GM04503 (cell line): ENCODE measurements at places on chromosomes 13 and 19.

GRCh38 chr19:40947114-40947513 is 44.0 kb upstream of the CYP2B6 start:
- no peak for DNase-seq

GRCh38 chr19:23394511-23394910 is 760 bp downstream of the ZNF91 start:
- no peak for DNase-seq

- DNase-seq: no peak
These were observed 38.1 kb upstream of the RGCC start for GRCh38 chr13:41419206-41419605.

- DNase-seq: no peak
These were observed 36.8 kb downstream of the INSR start for GRCh38 chr19:7257148-7258040.

DNA sequence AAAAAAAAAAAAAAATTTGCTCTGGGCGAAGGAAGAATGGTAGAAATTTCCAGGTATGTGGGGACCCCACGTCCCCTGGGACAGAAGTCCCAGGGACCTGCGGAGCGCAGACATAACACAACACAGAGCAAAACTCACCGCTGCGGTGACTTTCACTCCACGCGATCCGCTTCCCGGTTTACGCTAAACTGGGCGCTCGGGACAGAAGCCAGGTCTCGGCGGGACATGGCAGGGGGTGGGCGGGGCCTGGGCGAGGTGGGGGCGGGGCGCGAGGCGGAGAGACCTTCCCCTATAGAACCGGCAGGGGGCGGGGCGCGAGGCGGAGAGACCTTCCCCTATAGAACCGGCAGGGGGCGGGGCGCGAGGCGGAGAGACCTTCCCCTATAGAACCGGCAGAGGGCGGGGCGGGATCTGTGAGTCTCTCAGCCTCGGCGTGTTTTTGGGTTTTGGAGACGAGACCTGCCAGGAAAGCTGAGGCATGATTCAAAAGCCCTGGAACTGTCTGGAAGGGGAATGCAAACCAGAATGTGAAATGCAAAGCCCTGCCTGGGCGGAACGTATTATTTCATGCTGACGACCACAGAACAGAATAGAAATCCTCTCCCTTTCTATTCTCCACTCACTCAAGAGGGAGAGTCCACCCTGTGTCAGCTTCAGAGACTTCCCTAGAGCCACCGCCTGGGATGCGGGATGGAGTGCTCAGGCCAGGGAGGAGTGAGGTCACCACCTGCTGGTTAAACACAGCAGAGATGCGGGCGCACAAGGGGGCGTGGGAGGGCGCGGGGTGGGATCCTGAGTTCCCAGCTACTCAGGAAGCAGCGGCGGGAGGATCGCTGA is 20.2 kb upstream of the ERVV-1 start:
- peak; percentile 23 for DNase-seq

GRCh38 chr13:112255550-112256120 is 120.5 kb upstream of the SPACA7 start:
- no peak for DNase-seq

DNA sequence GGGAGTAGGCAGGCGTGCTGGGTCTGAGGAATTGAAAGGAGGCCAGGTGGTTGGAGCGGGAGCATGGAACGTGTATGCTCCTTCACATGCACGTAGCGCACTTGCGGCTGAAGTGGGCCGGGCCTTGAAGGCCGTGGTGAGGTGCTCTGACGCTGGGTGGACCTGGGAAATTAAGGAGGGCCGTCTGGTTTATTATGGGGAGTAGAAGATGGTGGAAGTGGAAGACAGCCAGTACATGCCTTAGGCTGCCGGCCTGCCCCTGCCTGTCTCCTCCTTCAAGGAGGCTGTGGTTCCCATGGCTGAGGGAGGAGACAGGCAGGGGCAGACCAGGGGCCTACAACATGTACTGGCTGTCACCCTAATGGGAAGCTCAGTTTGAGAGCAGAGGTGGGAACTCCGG is 23.9 kb downstream of the GATAD2A start:
- DNase-seq: no peak

DNA sequence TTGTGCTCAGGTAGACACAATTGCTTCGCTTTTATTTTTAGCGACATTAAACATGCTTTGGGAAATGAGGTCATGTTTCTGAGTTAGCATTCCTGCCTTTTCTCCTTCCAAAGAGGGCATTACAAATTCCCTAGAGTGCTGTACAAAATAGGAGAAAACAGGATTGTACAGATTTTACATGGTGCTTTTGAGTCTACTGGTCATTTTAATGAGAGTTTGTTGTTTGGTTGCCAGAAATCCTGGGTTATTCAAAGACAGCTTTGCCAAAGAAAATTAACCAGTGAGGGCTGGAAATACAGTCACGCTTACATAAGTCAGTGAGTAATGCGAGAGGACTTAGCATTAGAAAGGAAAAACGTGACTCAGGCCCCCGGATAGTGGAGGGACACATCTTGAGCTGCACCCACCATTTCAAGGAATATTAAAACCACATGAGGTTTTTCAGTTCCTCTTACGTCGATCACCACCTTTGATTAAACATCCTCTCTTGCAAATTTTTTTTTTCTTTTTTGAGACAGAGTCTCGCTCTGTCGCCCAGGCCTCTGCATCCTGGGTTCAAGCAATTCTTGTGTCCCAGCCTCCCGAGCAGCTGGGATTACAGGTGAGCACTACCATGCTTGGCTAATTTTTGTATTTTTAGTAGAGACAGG is 55.4 kb downstream of the SACS start:
- DNase-seq: peak; percentile 100

GRCh38 chr13:22735011-22735995 is 445.5 kb upstream of the SGCG start:
- no peak for DNase-seq

GRCh38 chr19:45424191-45425058 is 708 bp upstream of the ERCC1 start:
- peak; percentile 80 for DNase-seq

DNA sequence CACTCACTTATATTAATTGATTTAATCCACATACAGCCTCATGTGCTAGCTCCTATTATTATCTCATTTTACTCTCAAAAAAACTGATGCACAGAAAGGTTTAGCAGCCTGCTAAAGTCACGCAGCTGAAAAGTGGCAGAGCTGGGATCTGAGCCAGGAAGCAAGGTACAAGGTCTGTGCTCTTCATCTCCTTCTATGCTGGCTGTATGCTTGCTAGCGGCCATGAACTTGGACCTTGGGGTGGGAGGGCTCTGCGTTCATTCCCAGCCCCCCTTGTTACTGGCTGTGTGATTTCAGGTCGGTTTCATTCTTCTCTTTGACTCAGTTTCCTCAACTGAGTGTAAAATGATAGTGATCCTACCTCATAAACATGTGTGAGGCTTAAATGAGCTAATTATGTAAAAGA is 69.8 kb downstream of the ALOX5AP start:
- no peak for DNase-seq

GRCh38 chr19:8831832-8832131 is 322 bp downstream of the ZNF558 start:
- DNase-seq: no peak

- DNase-seq: no peak
These were observed 65.5 kb downstream of the EPSTI1 start for GRCh38 chr13:42926555-42926954.

DNA sequence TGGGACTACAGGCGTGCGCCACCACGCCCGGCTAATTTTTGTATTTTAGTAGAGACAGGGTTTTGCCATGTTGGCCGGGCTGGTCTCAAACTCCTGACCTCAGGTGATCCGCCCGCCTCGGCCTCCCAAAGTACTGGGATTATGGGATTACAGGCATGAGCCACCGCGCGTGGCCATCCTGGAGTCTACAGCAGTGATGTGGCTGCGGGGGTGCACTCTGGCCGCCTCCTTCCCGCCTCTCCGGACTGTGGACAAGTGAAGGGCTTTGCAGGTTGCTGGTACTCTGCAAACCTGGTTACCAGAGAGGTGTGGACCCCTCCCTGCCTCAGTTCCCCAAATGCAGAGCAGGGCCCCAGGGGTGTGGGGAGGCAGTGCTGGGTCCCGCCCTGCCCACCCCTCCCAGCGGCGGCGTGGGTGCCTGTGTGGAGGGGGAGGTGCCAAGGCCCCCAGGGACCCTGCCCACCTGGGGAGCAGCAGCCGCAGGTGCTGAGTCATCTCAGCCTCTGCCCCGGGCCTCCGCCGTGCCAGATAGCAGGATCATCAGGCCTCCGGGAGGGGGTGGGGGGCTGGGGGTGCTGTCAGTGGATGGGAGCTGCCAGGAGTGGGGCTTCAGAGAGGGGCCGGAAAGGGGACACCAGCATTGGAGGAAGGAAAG is 23.1 kb downstream of the ARID3A start:
- DNase-seq: no peak

GRCh38 chr13:39329182-39329639 is 273.8 kb downstream of the LHFPL6 start:
- DNase-seq: no peak

DNA sequence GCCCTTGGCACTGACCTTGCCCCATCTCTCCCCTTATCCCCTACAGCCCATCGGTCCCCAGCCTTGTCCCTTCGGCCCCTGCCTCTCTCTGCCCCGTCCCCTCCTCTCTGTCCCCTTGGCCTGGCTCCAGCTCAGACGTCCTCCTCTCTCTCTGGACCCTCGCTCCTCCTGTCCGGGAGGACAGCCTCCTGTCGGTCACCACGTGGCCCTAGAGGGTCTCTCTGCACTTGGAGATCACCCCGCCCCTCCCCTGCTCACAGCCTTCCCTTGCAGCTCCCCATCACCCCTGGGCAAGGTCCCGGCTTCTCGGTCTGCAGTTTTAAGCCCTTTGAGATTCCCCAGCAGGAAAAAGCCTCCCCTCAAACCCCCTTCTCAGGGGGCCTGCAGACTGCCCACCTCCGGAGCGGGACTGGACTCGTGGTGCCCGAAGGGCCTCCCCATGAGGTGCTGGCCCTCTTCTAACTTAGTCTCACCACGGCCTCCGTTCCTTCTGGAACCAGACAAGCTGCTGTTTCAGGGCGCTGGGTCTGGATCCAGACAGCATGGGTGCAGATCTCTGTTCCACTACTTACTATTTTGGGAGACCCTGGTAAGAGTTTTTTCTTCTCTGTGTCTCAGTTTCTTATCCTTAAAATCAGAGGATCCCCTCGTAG is 3.3 kb upstream of the KLK15 start:
- DNase-seq: no peak

DNA sequence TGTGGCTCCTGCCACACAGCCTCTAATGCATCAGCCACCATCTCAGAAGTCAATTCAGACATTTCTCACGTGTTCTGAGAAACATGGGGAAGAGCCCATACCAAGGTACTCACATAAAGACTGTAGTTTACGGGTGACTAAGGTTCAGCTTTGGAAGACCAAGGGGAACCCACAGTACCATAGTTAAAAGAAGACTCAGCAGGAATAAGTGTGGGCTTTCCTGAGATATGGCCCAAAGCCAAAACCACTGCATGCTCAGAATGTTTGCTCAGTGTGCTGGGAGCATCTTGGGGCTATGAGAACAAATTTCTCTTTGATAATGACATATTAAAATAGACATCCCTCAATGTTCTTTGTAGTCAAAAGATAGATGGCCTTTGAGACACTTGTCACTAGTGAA is 283.8 kb downstream of the DCT start:
- DNase-seq: peak; percentile 61

GRCh38 chr19:13098277-13099072 is 4.2 kb downstream of the LYL1 start:
- DNase-seq: no peak

DNA sequence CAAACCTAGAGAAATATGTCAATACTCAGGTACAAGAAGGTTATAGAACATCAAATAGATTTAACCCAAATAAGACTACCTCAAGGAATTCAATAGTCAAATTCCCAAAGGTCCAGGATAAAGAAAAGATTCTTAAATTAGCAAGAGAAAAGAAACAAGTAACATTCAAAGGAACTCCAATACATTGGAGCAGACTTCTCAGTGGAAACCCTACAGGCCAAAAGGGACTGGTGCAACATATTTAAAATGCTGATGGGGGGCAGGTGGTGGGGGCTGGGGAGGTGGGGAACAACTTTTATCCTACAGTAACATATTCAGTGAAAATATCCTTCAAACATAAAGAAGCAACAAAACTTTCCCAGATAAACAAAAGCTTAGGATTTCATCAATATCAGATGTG is 23.1 kb downstream of the ITGBL1 start:
- DNase-seq: no peak

- DNase-seq: no peak
These were observed 557.2 kb downstream of the KCTD12 start for GRCh38 chr13:76329004-76329403.

DNA sequence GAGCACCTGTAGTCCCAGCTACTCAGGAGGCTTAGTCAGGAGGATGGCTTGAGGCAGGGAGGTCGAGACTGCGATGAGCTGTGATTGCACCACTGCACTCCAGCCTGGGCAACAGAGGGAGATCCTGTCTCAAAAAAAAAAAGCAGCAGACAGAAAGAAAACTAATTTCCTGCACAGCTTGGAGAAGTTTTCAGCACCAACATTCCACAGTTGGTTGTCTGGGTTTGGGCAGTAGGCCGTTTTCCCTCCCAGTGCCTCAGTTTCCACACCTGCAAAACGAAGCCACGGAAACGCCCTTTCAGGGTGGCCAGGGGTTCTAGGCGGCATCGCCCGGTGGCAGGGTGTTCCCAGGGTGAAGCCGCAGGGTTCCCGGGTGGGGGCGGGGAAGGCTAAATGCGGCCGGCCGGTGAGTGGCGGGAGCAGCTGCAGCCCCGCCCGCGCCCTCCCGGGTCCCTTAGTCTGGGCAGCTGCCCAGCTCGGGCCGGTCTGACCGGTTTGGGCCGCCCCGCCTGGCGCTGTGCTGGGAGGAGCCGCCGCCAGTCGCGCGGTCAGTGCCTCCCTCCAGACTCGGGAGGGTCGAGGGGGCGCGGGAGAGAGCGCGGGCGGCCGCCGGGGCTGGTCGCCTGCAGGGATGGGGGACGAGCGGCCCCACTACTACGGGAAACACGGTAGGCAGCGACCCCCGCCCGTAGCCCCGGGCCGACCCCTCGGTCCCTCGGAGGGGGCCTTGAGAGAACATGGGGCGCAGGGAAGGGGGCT is at the start of gene SLC44A2:
SLC44A2 (plus strand) TSS at position 551 of the 759 bp plus-strand sequence; CDS start at position 632, 81 bp downstream.
- DNase-seq: no peak

DNA sequence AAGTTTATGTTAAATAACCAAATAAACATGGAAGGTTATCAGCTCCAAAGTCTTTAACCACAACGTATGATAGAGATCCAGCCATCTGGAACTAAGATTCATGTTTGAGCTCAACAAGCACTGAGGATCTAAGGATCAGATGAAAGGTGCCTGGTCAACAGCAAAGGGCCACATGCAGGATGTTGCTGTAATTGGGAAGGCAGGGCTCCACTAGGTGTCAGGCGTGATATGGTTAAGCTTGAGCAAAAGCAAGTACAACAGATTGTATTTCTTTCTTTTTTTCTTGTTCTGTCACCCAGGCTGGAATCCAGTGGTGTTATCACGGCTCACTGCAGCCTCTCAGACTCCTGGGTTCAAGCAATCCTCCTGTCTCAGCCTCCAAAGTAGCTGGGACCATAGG is 12.0 kb downstream of the EBPL start:
- no peak for DNase-seq
